Muscle of leg (tissue), 16 donors: ENCODE measurements at places on chromosomes 3 and 15. TPM values are rescaled to one million over a fixed set of nuclear protein-coding genes. Genes with fewer than 3 reads are reported as not detected.
A peak's percentile ranks its signal among the peaks of the same experiment; 100 is the strongest.

DNA sequence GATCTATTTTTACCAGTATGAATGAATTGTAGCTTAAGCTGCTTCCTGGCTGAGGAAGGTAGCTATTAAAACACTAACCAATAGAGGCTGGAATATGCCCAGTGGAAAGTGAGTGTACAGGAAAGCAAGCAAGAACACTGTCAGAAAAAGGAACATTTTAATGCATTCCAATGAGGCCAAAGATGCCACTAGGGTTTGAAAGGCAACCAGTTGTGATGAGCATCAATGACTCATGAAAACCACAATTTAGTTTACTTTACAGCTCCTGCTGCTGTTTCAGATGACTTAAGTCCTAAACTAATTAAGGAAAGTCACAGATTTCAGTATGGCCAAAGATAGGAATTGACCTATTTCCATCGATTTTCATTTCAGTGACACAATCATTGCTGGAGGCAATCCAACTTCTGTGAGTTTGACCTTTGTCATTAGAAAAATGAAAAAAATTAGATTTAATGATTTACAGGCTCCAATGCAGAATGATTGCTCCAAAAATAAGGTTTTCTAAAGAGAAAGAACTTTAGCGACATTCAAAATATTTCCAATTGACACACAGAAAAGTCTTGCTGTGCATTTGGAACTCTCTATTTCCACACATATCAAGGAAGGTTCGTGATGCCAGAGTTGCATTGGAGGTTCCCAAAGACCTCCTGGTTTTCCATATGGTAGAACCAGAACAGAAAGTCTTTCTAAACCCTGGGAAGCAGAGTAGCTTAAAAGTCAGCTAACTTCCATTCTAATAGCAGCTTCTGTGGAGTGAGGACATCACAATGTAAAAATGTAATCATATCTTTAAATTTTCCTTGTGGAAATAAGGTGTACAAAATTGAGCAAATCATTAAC, 103.0 kb downstream of the SUCNR1 start:
- peak; percentile 67 for DNase-seq

DNA sequence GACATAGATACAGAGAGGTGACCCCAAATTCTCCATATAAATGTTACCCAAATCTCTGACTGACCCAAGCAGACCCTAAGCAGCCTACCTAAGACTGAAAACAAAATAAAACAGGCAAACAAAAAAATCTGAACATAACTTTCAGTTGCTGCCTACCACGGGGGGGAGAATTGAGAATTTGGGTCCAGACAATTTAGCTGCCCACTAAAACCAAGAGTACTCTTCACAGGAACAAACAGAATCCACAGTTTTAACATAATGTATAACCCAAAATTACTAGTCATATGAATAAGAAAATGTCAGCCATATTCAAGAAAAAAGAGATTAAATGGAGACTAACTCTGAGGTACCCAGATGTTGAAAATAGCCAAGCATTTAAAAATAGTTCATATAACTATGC, 44.4 kb downstream of the SRPRB start:
- no peak for DNase-seq

The GCNT3 gene
- total RNA-seq = under 0.01 TPM

The CTSH gene
- 46.0 TPM for total RNA-seq

- DNase-seq = no peak
Measured at GRCh38 chr3:189790658-189791057, 159.5 kb downstream of the TP63 start.

GRCh38 chr15:33934921-33935320, 33.4 kb upstream of the CHRM5 start:
- peak; percentile 8 for DNase-seq

- DNase-seq = no peak
Measured at GRCh38 chr15:42012241-42012640, 8.6 kb downstream of the PLA2G4E start.

The CCDC39 gene
- total RNA-seq = not detected

- no peak for DNase-seq
Measured at GRCh38 chr3:44321335-44321734, 17.2 kb upstream of the TCAIM start.

The SUSD5 gene
- total RNA-seq = 1.6 TPM

- peak; percentile 83 for DNase-seq
Measured at GRCh38 chr15:72722071-72722696, 36.2 kb downstream of the BBS4 start.

- peak; percentile 89 for DNase-seq
Measured at GRCh38 chr3:194283221-194284006, 67.7 kb downstream of the CPN2 start.

- no peak for DNase-seq
Measured at GRCh38 chr15:79065706-79066376, 24.7 kb downstream of the RASGRF1 start.

GRCh38 chr3:192857260-192857661, 60.4 kb downstream of the MB21D2 start:
- DNase-seq = peak; percentile 23

GRCh38 chr15:68389936-68390817, 41.8 kb downstream of the ITGA11 start:
- DNase-seq = no peak

GRCh38 chr3:187027531-187028278, 97.4 kb downstream of the ST6GAL1 start:
- DNase-seq = no peak

The MTHFS gene
- 12.4 TPM for total RNA-seq

DNA sequence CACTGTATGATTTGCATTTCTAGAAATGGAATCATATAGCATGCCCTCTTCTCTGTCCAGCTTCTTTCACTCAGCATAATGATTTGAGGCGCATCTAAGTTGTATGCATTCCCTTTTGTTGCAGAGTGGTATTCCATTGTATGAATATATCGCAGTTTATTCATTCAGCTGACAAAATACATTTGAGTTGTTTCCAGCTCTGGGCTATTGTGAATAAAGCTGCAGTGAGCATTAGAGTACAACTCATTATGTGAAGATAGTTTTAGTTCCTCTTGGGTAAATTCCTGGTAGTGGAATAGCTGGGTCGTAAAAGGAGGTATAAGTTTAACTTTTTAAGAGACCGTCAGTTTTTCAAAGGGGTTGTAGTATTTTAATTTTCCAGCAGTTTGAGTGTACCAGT, 38.5 kb upstream of the POLR2M start:
- no peak for DNase-seq

GRCh38 chr15:51580982-51581381, 41.6 kb downstream of the DMXL2 start:
- no peak for DNase-seq

The PLCL2 gene
- total RNA-seq = 25.2 TPM

The EOMES gene
- 0.18 TPM for total RNA-seq

GRCh38 chr15:78637776-78638435, 3.1 kb downstream of the CHRNB4 start:
- DNase-seq = no peak

The RASGRF1 gene
- 0.13 TPM for total RNA-seq

GRCh38 chr3:170358042-170359010, 811 bp downstream of the SKIL start:
- DNase-seq = peak; percentile 82

GRCh38 chr15:34768530-34768929, 13.7 kb upstream of the GJD2 start:
- no peak for DNase-seq

- peak; percentile 17 for DNase-seq
Measured at GRCh38 chr3:112557976-112558375, 3.8 kb downstream of the ATG3 start.

DNA sequence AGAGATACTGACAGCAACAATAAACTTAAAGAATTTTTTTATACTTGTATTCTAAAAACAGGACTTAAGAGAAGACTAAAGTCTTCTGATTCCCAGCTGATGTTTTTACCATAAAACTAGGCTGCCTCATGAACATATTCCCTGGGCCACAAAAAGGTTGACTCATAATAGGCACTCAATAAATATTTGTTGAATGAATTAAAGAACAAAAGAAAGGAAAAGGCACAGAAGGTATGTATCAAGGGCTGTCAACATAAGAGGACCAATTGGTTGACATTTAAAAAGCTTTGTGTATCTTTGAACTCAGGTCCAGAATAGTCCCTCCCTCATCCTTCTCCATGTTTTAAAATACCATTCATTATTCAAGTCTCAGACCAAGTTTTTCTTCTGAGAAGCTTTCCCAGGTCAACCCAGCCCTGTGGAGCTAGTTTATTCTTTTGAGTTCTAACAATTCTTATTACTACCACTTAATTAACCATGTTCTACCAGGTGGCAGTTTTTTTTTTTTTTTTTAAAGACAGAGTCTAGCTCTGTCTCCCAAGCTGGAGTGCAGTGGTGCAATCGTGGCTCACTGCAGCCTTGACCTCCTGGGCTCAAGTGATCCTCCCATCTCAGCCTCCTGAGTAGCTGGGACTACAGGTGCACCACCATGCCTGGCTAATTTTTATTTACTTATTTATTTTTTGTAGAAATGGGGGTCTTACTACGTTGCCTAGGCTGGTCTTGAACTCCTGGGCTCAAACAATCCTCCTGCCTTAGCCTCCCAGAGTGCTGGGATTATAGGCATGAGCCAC, 17.5 kb upstream of the ARHGEF3 start:
- no peak for DNase-seq

DNA sequence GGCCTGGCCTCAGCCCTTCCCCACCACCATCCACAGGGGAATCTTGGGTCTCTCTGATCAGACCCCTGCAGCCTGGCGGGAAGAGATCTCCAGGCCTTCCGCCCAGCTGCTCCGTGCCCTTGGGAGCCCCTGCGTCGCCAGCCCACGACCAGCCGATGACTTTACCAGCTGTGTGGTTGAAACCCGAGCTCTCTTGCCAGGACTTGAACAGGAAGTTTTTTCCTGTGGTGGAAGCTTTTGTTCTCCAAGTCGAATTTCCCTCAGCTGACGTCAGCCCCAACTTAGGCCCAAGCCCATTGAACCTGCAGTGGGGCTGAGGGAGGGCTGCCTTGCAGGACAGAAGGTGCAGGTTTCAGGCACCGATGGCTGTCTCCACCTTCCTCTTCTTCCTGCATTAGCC, 51.7 kb upstream of the SMAD3 start:
- peak; percentile 92 for DNase-seq

The TUSC7 gene
- total RNA-seq = not detected

GRCh38 chr15:48478581-48478980, 147.4 kb downstream of the DUT start:
- peak; percentile 27 for DNase-seq

GRCh38 chr3:18247139-18247695, 177.9 kb downstream of the SATB1 start:
- no peak for DNase-seq

DNA sequence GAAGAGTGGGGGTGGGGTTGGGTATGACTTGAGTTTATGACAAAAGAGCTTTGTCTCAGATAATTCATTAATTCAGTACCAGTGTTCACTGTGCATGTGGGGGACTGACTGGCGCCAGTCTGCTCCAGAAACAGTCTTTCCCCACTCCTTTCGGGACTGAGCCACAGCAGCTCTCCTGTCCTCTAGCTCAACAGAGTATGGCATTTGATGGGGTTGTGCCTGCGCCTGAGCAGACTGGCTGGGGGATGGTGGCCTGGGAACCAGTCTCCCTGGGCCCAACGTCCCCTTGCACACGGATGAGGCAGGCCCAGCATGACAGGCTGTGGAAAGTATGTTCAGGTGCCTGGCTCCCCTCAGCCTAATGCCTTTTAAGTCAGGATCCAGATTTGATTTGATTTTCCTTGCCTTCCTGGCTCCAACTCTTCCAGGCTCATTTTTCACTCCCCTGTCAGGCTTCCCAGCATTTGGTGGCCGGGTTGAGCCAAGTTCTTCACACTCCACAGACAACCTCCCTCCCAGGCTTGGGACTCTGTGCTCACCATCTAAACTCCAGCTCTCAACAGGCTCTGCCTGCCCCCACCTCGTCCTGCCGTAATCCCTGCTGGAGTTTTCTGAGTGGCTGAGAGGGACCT, 105.0 kb downstream of the MYLK start:
- peak; percentile 89 for DNase-seq

DNA sequence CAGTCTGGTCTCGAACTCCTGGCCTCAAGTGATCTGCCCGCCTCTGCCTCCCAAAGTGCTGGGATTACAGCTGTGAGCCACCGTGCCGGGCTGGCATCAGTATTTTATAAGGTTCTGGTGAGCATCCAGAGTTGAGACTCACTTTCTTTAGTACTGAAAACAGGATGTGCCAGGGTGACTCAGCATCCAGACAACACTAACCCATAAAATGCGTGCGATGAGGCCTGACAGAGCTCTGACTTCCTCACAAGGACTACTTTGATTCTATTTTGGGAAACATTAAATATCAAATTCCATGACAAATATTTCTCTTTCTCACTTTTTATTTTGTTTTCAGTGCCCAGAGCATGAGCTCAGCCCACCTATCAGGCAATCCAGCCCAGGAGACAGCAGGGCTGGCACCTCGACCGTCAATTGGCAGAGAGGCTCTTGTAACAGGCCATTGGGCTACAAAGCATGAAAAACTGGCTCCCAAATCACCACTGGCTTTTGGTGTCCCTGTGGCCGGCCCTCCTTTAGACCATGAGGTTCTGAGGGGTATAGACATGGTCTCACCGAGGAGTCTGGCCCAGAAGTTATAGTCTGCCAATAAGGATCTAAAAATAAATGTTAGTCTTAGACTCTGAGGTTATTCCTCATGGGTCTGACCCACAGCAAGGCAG, 75.0 kb downstream of the FEM1B start:
- peak; percentile 50 for DNase-seq

DNA sequence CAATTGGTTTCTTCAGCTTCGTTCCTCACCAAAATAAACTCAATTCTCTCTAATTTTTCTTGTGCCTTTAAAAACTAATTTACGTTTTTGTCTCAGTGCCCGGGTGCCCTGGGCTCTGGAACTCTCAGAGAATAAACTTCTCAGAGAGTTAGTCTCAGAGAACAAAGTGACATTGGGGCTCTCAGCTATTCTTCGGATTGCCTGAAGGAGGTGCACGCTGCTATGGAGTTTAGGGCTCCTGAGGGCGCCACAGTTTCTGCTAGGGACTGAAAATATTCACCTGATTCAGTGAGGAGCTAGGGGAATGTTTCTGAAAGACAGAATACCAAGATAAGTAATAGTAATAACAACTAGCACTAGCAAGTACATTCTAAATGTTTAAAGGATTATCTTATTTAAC, 22.7 kb downstream of the ZIC4 start:
- no peak for DNase-seq

GRCh38 chr3:185825639-185826481, 1.0 kb upstream of the IGF2BP2 start:
- peak; percentile 79 for DNase-seq

- peak; percentile 21 for DNase-seq
Measured at GRCh38 chr3:19945969-19946831, 697 bp upstream of the RAB5A start.

- peak; percentile 40 for DNase-seq
Measured at GRCh38 chr3:107681396-107681795, 158.6 kb downstream of the BBX start.

DNA sequence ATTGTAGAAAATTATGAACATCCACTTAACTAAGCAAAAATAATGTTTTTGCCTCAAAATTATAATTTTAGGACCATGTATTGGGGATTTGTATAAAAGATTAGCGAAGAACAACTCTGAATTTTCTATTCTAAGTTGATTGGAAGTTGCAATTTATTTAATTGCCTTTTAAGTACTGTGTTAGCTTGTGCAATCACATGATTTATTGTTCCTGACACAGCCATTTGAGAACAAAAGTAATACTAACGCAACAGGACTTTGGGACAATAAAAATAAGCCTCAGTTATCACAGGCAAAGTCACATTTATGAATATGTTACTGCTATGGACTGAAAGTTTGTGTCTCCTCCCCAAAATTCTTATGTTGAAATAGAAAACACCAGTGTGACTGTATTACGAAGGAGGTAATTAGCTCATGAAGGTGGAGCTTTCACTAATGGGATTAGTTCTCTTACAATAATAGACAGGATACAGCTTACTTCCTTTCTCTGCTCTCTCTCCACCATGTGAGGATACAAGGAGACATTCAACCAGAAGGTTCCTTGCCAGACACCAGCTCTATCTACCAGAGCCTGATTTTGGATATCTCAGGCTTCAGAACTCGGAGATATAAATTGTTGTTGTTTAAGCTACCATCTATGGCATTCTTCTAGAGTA, 745.9 kb downstream of the ZBBX start:
- DNase-seq = no peak

The TMEM158 gene
- 0.98 TPM for total RNA-seq
